ENCODE measurements at places on chromosomes 2 and 18.

DNA sequence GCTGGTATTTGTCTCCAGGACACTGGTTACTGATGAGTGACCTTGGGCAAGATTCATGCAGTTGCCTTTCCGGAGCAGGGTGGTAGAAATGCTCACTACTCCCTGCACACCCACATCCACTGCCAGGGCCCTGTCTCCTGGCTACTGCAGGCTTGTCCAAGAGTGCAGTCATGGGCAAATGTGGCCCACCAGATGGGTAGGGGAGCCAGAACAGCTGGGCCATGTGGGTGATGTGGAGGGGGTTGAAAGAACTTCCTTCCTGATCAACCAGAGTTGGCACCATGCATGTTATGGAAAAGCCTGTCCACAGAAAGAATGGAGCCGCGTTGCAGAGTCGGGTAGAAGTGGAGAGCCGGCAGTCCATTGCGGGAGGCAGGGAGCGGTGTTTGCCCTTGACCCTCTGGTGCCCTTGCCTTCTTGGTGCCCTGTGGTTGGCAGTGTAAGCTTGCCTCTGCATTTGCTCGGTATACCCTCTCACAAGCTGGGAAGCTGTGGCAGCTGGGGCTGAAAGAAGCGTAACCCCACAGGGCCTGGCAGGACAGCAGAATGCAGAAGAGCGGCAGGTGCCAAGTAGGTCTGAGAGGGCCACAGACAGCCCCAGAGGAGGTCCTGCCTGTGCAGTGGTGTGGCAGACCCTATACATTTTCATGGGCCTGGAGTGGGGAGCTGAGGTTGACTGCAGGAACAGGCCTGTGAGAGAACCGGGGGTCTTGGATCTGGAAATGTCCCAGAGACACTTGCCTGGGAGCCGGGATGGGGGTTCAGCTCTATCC is 253.2 kb downstream of the TFCP2L1 start:
- no peak for DNase-seq

- DNase-seq, result no peak
Measured at GRCh38 chr2:37619959-37620300, 51.5 kb downstream of the CDC42EP3 start.

DNA sequence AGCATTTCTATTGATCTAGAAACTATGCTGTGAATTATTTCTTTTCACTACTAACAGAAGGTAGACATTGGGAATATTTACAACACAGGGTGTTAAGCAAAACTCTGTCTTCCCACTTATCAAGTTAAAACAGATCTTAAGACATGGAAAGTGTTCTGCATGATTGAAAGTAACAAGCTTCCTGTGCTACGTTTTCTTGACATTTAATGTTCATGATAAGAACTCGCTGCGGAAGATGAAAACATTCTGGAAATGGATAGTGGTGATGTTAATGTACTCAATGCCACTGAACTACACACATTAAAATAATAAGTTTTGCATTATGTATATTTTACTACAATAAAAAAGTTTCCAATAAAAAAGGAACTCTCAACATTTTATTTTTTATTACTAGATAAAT is 74.4 kb upstream of the SCN7A start:
- DNase-seq, result no peak

GRCh38 chr2:68157402-68158133 is at the start of gene PNO1:
Gene PNO1, plus strand, starts transcription at chr2:68157888. Its CDS starts 47 bp downstream, at chr2:68157935.
- peak; percentile 94 for DNase-seq

DNA sequence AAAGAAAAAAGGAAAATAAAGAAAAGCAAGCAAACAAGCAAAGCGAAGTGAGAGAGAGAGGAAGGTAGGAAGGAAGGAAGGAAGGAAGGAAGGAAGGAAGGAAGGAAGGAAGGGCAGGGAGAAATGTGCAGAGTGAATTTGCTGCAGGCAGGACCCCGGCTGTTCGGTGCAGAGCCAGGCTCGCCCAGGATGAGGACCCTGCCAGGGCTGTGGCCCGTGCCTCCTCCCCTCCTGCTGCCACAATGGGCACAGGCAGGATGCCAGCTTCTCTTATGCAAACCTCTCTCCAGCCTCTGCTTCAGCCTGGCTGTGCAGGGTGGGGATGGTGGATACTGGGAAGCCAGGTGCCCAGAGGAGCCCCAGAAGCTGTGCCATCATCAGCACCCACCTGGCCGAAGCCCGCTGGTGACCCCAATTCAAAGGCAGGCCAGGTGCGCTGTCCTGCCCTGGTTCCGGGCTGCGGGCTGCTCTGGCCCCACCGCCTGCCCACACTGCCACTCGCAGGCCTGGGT is 3.2 kb downstream of the GPR17 start:
- no peak for DNase-seq

DNA sequence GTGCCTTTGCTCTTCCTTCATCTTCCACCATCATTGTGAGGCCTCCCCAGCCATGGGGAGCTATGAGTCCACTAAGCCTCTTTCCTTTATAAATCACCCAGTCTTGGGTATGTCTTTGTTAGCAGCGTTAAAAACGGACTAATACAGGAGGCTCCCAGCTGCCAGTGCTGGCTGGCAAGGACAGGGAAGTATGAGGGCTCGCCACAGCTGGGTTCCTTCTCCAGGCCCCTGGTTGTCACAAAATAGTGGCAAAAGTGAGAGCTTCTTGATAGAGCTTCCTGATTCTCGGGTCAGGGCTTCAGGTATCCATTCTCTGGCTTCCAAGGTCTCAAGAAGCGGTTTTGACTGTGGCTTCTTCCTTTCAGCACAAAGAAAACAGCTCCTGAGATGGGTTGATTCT is 85.0 kb downstream of the ZNF516 start:
- no peak for DNase-seq

DNA sequence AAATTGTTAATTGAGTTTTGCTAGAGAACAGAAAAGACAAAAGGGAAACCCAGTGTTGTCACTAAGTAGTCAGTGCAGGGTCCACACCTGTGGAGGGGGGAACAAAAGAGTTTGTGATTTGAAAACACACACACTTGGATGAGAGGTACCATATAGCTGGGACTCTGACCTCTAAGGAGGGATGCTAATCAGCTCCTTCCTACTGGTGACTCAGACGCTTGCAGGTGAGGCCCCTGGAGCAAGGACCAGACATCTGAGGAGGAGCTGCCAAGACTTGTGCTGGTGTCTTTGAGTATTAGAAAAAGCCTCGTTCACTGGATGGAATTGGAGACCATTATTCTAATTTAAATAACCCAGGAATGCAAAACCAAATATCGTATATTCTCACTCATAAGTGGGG is 146.4 kb upstream of the MAP2 start:
- DNase-seq, result no peak

- DNase-seq, result no peak
Measured at GRCh38 chr2:7830616-7831015, 851.2 kb upstream of the ID2 start.

DNA sequence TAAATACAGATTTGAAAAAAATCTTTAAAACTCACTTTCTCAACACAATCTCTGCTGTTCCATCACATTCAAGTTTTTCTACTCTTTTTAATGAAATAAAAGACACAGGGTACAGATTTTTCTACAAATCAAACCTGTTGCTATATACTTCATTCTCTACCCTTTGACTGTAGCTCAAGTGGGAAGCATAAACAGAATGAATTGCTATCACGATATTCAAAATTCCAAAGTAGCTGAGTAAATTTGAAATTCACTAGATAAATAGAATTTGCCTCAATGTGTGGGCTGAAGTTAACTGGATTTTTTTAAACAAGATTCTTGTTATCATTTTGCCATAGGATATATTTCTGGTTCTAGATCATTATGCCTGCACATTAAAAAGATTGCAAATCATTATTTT is 185.9 kb downstream of the ZNF521 start:
- no peak for DNase-seq

DNA sequence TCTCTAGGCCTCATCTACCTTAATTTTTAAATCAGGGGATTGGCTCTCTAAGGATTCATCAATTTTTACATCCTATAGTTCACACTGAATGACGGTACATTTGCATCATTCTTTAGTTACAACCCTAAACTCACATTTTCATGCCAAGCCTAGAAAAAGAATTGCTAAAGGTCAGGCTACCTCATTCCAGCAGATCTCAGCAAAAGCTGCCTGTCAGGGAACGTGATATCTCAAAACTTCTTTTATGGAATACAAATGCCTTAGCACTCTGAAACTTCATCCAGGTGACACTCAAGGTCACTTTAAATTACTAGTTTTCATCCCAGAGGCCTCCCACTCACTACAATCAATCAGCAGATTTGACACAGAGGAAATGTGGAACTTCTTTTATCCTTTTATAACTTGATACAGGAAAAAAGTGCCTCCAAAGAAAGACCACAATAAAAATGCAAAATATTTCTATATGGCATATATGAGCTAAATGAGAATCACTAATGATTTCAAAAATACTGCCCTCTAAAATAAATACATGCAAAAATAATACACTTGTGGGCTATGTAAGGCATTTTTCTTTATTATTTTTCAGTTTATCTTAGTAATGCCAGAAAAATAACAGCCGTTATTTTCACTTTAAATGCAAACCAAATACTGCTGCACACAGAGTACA is 91.5 kb downstream of the ARHGEF33 start:
- DNase-seq, result no peak

DNA sequence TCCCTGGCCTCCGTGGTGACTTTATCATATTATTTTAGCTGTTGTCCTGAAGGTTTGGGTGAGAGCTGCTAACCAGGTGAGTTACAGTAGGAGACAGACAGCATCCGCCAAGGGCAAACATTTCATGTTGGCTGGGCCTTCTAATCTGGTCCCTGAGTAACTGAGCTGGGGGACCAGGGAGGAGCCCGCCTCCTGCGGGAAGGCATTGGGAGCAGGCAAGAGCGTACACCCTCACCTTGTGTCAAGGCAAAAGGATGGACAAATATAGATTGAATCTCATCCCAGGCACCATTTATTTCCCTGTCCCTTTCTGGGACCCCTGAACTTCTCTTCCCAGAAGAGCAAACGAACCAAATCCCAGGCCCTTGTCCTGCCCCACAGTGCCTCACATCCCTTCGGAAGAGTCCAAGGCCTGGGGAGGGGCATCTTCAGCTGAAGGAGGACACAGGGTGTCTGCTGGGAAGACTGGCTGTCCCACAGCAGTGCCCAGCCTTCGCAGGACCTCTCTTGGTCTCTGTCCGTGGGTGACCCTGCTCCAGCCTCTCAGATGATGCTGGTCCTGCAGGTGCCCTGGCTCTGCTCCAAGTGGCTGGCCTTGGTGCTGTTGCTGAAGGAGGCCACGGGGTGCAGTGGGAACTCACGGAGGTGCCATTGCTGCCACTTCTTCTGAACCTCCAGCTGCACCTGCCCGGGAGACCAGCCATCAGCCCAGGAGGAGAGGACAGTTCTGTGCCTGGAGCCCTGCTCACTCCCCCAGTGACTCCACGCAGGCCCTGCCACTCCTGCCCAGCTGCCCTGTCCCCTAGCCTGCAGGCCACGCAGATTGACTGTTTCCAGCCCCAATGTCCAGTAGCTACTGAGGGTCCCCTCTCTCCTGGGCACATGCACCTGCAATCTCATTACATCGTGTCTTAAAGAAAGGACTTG is 8.2 kb downstream of the TMEM37 start:
- DNase-seq, result no peak

DNA sequence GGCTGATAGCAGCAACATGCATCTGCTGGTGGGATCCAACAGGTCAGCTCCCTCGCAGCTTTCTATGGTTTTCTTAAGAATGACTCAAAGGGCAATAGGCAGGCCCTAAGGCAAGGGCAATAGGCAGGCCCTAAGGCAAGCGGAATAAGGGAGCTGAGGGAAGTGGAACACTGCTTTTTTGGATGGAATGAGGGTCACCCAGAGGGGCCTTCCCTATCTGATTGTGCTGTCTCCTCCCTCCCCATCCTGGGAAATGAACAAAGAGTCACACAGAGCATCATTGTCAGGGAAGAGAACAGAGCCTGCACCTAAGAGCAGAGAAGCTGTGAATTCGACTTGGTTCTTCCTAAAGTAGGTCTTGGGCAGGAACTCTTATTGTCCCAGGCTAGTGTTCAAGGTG is 43.3 kb upstream of the PTPRM start:
- no peak for DNase-seq
